ENCODE measurements at places on chromosomes 5 and 9.
A peak's percentile ranks its signal among the peaks of the same experiment; 100 is the strongest.

DNA sequence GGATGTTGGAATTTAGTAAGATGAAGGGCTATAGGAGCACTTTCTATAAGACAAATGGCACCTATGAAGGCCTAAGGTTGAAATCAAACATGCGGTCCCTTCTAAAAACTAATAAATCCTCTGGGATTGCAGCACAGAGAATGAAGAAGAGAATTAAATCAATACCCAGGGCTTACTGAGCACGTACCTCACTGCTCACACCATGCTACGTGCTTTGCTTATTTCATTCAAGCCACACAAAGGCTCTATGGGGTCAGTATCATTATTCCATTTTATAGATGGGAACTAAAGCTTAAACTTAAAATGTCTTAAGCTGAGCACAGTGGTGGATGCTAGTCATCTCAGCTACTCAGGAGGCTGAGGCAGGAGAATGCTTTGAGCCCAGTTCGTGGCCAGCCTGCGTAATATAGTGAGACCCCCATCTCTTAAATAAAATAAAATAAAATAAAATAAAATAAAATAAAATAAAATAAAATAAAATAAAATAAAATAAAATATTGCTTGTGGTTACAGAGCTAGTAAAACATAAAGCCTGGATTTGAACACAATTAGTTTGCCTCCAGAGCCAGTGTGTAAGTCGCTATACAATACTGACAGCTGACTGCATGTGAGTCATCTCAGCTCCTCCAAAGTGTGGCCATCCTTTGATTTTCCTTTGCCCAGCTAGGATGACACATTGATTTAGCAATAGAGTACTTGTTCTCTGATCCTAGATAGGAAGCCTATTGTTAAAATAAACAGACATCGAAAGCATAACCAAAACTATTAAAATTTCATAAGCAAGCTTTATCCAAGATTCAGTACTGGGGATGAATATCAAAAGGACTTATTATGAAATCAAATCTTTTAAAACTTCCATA, 20.9 kb upstream of the DPYSL3 start:
- no peak for DNase-seq

DNA sequence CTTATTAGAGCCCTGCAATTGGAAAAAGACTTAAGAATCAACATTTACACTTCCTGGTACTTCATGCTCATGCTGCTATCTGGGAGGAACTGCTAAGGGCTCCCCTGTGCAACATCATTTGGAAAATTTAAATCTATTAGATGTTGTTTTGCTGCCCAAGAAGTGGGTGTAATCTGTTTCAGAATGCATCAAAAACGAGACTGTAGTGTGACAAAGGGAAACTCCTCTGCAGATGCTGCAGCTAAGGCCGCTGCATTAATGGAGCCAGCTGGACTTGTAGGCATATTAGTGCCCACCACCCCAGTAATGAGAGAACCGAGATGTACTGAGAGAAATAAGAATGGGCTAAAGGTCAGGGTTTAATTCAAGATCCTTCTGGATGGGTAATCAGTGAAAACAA, 11.1 kb upstream of the PAIP1 start:
- DNase-seq, result no peak

DNA sequence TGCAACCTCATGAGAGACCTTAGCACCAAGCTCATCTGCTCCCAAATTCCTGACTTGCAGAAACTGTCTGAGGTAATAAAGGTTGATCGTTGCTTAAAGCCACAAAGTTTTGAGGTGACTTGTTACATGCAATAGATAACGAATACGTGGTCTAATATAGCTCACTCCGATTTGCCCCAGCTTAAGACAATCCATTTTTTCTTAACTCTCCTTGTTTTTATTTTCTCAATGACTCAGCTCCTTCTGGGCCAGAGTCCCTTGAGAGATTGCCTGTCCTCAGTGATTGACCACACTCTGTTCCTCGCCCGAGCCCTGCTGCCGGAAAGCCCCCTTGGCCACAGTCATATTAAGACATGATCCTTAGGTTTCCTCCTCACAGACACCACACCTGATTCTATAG, 63.7 kb upstream of the FANCC start:
- DNase-seq, result no peak

DNA sequence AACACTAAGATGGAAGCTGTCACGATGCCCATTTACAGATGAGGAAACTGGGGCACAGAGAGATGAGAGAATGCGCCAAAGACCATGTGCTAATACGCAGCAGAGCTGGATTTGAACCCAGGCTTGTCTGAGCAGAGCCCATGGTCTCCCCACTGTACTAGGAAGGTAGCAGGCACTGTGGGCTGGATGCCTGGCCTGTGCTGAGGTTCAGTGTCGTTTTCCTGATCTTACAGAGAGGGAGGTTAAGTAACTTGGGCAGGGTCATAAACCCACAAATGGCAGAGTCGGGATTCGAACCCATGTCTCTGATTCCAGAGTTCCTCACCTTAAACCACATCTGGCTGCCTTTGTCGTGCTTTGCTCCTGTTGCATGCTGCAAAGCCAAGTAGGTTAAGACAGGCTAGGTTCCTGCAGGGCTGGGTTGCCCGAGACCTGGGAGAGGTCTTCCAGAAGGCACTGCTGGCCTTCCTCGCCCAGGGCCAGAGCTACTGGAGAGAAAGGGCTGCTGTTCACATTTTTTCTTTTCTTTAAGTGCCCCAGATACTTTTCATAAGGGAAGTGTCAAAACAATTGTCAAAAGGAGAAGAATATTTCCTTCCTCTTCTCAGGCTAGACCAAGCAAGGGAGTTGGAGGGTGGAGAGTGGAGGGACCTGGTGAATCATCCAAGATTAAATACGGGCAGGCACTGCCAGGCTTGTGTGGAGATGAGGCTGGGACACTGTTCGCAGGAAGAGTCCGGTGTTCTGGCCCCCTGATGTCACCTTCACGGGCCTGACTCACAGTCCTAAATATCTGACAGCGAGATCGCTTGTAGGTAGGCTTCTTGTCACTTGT, 3.2 kb downstream of the NEK6 start:
- DNase-seq, result no peak

- no peak for DNase-seq
These were observed 103.8 kb downstream of the MPDZ start for GRCh38 chr9:13175732-13176131.

DNA sequence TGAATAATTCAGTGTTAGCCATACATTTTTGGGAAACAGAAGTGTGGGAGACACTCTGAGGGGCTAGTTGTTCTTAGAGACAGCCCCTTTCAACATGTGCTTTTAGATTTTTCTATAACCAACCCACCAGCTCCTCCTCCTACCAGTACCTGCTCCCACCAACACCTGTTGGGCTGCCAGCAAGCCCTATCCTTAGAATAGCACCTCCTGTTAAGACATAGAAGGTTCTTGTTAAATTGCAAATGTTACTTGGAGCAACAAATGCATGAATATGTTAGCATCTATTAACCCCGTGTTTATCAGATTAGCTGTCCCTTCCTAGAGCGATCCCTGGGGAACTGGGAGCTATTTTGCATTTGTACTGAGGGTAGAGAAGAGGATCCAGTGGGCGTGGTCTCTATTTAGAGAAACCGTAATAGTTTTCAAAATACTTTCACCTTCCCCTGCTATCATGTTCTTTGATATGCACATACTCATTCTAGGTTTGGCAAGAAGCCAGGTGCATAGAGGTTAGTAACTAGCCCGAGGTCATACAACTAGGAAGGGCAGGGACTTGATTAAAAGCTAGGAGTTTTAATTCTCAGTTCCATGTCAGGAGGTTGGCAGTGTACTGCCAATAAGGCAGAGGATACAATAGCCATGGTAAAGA, 334.4 kb downstream of the KCTD16 start:
- DNase-seq, result no peak

DNA sequence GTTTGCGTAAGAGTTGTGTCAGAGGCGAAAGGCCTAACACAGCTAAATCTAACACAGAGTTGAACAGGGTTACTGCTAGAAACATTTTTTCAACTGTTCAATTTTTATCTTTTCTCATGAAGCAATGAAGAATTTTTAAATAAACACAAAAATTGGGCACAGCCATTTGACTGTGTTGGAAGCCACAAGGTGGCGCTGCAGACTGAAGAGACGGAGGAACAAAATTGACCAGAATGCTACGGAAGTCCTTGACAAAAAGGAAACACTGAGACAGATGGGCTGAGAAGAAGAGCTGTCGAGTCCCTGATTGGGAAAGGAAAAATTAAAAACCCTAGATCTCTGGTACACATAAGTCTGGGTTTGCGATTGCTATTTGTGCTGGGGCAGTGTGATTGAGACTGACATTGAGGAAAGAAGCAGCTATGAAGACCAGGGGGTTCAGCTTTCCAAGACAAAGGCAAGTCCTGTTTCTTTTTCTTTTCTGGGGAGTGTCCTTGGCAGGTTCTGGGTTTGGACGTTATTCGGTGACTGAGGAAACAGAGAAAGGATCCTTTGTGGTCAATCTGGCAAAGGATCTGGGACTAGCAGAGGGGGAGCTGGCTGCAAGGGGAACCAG, at the start of gene PCDHB9:
PCDHB9 (plus strand) TSS at position 265 of the 616 bp plus-strand sequence; CDS start at position 423, 158 bp downstream.
- DNase-seq, result peak; percentile 16

GRCh38 chr5:105414067-105414466, 1851.5 kb upstream of the NUDT12 start:
- no peak for DNase-seq

DNA sequence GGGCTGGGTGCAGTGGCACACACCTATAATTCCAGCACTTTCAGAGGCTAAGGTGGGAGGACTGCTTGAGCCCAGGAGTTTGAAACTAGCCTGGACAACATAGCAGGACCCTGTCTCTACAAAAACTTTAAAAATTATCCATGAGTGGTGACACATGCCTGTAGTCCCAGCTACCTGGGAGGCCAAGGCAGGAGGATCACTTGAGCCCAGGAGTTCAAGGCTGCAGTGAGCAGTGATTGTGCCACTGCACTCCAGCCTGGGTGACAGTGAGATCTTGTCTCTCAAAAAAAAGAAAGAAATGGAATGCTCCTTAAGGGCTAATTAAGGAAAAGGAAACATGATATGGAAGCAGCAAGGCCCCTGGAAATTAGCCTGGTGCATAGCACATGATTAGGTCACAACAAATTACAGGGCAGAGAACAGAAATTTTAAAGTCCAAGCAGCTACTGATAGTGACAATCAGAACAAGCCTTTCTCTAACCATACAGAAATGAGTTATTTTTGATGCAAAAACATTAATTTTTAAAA, 19.5 kb downstream of the ANKH start:
- DNase-seq, result no peak

- no peak for DNase-seq
These were observed 207.8 kb downstream of the KDM4C start for GRCh38 chr9:6965566-6965965.

- peak; percentile 19 for DNase-seq
These were observed 208.9 kb downstream of the TRIO start for GRCh38 chr5:14351845-14352712.

DNA sequence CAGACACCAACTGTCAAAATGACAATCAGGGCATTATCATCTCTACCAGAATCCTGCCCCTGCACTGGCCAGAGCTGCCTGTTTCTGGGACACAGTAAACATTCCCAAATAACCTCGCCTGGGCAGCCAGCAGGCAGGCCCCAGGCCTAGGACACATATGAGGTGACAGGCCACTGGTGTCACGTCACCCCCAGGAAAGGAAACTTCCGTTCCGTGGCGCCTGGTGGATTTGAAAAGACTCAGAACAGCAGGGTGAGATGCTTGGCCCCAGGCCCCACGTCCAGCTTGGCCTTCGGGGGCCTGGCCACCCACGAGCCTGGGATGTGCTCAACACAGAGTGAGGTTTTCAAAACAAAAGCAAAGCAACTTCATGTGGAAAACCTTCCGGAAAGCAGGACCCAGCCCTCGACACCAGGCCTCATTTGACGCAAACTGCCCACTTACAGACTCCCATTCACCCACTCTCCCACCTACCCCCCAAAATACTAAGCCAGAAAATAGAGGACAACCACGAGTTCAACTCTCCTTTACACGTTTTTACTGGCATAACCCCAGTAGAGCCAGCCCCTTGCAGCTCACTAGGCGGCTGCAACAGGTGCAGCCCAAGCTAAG, 1.2 kb downstream of the SEMA4D start:
- DNase-seq, result no peak

- DNase-seq, result no peak
These were observed 304.0 kb downstream of the PRELID2 start for GRCh38 chr5:145531038-145531734.

GRCh38 chr5:10593531-10594181, 29.8 kb downstream of the ANKRD33B start:
- DNase-seq, result no peak

DNA sequence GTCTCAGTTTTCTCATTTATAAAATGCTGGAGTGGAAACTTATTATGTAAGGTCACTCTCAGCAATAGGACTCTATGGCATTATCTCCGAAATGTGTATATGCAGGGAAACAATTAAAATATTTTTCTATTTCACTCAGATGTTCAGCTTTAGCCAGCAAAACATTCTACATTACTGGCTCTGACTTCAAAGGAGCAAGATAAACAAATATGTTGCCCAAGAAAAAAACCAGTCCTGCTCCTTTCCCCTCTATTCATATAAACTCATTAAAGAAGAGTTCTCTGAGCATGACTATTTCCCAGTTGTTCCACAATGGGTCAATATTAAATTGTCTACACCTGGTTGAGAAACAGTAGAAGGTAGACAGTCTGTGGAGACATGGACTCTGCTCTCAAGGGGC, 155.0 kb downstream of the NPR3 start:
- DNase-seq, result no peak

GRCh38 chr5:6459896-6460295, 11.2 kb downstream of the UBE2QL1 start:
- no peak for DNase-seq

GRCh38 chr5:51544031-51544785, 161.0 kb downstream of the ISL1 start:
- no peak for DNase-seq

GRCh38 chr5:43171926-43172325, 20.1 kb upstream of the NIM1K start:
- DNase-seq, result no peak

DNA sequence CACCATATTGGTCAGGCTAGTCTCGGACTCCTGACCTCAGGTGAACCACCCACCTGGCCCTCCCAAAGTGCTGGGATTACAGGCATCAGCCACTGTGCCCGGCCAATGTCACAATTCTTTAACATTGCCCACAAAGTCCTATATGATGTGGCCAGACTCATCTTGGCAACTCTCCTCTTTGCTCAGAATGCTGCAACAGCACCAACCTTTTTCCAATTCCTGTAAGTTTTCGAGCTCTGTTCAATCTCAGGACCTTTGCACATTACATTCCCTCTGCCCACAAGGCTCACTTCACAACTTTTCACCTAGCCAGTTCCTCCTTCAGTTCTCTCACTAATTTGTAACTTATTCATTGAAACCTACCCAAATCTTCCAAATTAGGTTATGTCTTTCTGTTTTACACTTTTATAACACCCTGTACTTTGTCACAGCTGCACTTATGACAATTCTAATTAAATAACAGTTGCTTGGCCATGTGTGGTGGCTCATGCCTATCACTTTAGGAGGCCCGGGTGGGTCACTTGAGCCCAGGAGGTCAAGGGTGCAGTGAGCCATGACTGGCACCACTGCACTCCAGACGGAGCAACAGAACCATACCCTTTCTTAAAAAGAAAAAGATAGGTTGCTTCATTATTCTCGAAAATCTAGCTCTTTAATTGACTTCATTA, 30.9 kb upstream of the GLDC start:
- no peak for DNase-seq

GRCh38 chr5:74499256-74500050, 141.1 kb downstream of the ENC1 start:
- no peak for DNase-seq

- DNase-seq, result no peak
These were observed 27.9 kb upstream of the IFNA14 start for GRCh38 chr9:21267485-21268346.
